ENCODE measurements at places on chromosomes 6 and 20.
A peak's percentile ranks its signal among the peaks of the same experiment; 100 is the strongest.

DNA sequence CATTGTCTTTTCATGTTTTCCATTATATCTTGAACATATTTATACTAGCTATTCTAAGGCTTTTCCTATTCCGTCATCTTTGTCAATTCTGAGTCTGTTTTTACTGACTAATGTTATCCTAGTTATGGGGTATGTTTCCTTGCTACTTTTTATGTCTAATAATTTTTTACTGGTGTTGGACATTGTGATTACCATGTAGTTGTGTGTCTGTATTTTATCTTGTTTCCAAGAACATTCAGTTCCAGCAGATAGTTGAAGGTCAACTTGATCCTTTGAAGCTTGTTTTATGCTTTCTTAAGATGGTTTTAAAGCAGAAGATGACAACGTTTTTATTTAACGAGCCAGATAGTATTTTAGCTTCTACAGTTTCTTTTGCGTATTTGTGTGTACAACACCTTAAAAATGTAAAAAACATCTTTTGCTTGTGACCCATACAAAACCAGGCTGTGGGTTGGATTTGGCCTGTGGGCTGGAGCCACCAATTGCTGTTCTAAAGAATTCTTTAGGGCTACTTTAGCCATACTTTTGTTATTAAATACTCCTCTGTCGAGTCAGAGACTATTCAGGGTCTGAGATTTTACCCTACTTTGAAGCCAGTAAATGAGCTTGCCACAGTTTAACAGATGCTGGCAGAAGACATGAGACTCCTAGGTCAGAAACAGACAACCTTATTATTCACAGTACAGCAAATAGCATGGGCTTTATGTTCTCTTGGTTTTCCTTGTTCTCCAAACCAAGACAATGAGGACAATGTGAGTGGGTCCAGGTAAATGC lies 38.7 kb upstream of the REV3L start:
- no peak for DNase-seq

DNA sequence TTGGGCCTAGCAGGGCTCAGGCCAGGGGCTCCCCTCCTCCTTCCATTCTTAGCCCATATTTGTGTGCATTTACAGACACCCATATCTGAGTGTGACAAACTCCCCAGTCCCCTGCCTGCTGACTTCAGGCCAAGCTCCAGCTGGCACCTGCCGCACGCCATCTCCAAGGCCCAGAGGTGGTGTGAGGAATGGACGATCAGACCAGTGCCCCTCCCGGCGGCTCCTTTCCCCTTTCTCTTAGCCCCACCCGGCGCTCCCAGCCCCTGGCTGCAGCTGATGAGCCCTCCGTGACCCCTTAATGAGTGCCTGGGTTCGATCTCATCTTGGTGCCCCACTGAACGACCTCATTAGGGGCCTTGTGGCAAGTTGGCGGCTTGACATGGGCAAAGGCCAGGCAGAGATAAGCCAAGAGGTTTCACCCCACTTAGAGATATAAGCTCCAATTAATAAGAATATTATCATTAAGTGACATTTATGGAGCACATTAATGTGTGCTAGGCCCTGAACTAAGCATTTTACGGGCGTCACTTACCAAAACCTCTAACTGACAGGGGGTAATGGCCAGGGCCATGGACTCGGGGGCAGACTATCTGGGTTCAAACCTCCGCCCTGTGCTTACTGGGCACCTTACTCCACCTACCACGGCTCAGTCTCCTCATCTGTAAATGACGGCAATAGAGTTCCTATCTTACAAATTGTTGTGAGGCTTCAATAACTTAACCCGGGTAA lies 17.5 kb downstream of the ADA start:
- no peak for DNase-seq

- no peak for DNase-seq
These were observed 11.6 kb downstream of the MAPK13 start for GRCh38 chr6:36141961-36142360.

DNA sequence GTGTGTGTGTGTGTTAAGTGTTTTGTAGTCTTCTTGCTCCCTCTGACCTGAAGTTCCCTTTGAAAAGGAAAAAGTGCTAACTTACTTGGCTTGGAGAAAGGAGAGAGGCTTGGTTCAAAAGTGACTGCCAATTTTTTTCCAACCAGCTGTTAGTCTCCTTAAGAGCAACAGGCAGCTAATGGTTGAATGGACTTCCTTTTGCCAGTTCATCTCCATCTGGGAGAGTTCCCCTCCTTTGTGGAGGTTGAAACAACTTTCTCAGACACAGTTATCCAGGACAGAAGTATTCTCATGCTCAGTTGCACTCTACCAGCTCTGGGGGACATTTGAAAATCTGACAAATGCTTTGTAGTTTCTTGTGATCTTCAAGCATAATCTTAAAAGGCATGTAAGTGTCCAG lies 4.5 kb downstream of the RIPOR2 start:
- no peak for DNase-seq

DNA sequence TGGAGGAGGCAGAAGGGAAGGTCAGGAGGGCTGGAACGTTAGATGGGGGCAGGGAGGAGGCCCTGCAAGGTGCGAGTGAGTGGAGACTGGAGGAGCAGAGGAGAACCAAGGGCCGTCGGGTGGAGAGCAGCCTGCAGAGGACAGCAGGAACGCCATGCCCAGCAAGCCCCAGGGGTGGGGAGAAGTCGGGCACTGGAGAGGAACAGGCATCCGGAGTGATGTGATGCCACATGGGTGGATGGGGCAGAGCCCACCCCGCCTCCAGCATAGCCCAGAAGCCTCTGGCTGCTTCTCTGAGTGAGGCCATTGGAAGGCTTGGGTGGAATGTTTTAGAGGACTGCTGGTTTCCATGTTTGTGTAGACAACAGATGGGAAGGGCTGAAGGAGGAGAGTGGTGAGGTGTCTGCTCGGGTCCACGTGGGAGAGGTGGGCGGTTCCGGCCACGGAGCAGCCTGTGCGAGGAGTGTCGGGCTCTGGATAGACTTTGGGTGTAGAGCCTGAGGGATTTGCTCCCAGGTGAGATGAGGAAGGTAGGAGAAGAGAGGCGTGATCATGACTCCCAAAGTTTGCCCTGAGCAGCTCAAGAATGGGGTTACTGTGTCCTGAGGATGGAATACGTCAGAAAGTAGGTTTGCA lies 221.4 kb downstream of the SMOC2 start:
- peak; percentile 40 for DNase-seq

DNA sequence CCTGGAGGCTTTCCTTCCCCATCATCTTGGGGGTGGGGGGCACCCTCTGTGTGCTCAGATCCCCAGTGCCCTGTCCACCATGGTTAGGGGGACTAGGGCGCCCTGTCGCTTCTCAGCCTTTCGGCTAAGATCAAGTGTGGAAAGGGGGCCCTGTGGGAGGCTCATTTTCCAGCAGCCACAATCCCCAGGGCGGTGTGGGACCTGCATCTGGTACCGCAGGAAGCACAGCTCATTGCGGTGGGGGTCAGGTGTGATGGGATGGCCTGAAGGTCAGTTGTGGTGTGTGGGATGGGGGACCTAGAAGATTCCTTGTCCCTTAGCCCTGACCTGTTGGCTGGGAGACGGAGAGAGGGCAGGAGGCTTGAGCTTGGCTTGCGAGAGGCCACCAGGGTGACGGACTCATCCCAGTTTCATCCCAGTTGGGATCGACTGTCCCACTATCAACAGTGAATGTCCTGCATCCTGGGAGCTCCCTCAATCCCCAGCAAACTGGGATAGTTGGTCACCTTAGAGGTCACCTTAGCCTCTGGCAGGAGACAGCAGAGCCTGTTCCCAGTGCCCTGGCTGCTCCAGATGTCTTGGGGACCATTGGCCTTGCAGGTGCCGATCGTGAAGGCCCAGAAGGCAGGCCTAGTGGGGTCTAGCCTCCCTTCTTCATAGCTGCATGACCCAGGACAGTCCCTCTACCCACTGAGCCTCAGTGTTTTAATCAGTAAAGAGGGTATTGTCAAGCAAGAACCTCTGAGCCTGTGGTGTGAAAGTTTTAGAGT lies 64.5 kb upstream of the PMEPA1 start:
- DNase-seq = no peak

- no peak for DNase-seq
These were observed 43.4 kb upstream of the QKI start for GRCh38 chr6:163371129-163371528.

GRCh38 chr20:43167615-43168014 lies 22.1 kb downstream of the PTPRT start:
- DNase-seq = no peak

DNA sequence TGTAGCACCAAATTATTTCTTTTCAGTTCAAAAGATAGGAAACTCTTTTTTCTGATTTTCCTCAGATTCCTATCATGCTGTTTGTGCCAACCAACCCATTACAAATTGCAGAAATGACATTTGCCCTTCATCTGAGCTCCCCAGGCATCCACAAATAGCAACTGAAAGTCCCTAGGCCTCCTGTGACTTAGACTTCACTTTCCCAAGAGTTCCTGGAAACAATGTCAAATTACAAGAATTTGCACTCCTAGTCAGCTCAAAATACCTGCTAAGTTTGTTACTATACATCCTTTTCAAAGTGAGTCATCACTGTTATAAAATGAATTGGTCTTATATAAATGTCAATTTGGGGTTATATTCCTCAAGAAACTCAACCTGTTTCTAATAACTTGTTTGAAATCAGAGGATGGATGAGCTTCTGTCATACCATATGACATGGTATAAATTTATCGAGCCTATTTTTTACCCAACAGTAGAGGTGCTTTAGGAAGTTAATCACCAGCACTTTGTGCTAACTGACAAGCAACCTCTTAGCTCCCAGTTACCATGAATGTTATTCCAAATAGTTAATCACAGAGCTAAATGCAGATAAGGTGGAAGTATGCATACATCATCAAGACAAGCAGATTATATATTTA lies 256.5 kb downstream of the HACE1 start:
- DNase-seq = no peak

- no peak for DNase-seq
These were observed 356.8 kb upstream of the AGPAT4 start for GRCh38 chr6:161630674-161631073.

- DNase-seq = no peak
These were observed 143.0 kb downstream of the ERMARD start for GRCh38 chr6:169894377-169894960.

DNA sequence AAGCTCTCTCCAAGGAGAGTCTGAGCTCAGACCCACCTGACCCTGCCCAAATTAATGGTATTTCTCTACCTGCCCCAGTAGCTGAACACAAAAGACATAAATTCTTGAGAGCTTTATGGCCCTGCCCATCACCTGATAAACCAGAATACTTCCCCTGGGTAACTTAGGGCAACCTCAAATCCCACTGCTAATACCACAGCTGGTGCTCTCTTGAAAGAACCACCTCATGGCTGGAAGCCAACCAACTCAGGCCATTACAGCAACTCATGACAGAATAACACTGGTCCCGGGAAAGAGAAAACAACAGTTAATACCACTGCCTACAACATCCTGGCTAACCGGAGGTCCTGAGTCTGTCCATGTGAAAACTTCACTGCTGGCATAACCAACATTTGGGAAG lies 328.6 kb downstream of the NKAIN2 start:
- no peak for DNase-seq

DNA sequence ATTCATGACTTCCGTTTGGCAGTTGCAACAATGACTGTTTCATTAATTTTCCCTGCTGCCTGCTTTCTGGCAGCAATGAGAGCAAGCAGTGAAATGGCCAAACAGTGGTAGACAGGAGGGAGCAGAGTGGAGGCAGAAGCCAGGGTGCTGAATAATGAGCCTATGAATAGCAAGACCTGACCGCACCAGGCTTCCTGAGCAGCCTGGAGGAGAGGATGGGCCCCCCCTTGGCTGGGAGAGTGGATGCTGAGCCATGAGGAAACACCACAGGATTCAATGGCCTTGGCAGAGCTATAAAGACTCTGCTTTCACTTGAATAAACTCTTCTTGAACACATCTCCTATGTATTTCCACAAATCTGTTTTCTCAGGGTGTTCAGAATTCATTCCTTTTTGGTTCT lies 68.1 kb upstream of the SNRPB2 start:
- no peak for DNase-seq

DNA sequence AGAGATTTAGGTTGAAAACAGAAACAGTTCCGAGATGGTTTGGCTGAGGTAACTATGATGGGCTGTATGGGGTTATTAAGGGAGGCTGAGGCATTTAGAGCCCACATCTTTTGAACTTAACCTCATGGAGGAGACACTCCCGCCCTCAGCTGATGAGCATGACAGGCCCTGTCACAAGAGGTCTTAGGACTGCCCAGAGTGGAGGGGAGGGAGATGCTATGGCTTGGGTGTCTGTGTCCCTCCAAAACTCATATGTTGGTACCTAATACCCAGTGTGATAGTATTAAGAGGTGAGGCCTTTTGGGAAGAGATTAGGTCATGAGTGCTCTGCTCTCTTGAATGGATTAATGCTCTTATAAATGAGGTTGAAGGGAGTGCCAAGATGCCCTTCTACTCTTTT lies 126.6 kb downstream of the CDC5L start:
- DNase-seq = no peak

- DNase-seq = no peak
These were observed 26.6 kb upstream of the ILRUN start for GRCh38 chr6:34723203-34723602.

DNA sequence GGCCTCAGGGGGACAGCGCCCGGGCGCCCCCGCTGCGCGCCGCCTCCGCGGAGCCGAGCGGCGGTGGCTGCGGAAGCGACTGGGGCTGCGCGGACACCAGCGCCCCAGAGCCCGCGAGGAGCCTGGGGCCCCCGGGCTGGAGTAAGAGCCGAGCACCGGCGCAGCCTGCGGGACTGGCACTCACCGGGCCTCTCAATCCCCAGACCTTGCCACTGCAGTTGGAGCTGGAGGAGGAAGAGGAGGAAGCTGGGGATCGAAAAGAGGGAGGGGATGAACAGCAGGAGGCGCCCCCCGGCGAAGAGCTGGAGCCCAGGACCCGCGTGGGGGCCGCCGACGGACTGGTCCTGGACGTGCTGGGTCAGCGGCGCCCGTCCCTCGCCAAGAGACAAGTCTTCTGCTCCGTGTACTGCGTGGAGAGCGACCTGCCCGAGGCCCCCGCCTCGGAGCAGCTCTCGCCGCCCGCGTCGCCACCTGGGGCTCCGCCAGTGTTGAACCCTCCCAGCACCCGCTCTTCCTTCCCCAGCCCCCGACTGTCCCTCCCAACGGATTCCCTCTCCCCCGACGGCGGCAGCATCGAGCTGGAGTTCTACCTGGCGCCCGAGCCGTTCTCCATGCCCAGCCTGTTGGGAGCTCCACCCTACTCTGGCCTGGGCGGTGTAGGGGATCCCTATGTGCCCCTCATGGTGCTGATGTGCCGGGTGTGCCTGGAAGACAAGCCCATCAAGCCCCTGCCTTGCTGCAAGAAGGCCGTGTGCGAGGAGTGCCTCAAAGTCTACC lies 590 bp downstream of the RNF217 start:
- no peak for DNase-seq

DNA sequence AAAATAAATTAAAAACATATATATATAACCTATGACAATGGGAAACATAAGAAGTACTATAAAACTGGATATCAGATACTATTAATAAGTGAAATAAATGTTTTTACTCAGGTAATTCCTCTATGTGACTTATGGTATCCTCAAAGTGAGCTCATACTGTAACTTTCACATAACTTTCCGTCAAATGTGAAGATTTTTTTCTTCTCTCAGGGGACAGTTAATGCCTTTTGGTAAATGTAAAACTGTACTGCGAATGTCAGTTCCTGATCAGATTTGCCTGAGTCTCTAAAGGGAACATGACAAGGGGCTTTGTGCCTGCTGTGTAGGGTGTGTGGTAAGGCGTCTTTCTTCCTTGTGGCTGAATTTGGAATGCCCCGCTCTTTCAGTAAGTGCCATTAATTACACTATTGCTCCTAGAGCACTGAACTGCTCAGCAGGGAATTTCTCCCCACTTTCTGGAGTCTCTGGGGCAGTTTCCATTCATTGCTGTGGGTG lies 271.8 kb downstream of the PRL start:
- no peak for DNase-seq

GRCh38 chr20:1291191-1291741 lies 25.2 kb downstream of the SNPH start:
- no peak for DNase-seq

- DNase-seq = no peak
These were observed 29.4 kb upstream of the ASF1A start for GRCh38 chr6:118864341-118865099.

Data from Peyer's patch (tissue), 4 donors.